HEK293T (cell line): ENCODE measurements at places on chromosomes 7 and 10.

DNA sequence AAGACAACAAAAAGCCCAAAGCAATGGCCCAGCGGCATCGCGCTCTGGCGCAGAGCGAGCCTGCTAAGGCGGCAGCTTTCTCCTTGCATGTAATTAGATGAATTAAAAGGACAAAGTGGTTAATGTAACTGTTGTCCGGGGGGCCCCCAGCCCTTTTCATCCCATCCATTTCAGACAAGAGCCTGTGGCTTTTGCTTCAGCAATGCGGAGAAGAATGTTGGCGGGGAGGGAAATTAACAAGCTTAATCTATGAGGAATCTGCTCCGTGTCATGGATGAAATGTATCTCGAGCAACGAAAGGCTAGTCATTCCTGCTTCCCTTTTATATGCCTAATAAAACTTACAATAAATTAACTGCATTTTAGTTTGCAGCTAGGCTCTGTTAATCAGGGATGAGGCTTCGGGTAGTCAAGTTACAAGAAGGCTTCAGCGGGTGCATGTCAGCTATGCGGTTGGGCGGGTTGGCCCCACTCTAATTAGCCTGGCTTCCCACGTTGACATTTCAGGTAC is 203.3 kb downstream of the BUB3 start:
- no peak for DNase-seq

GRCh38 chr7:36651404-36651803 is 72.9 kb downstream of the AOAH start:
- DNase-seq: no peak

- no peak for DNase-seq
Measured at GRCh38 chr7:135712182-135712782, 15.7 kb downstream of the SLC13A4 start.

DNA sequence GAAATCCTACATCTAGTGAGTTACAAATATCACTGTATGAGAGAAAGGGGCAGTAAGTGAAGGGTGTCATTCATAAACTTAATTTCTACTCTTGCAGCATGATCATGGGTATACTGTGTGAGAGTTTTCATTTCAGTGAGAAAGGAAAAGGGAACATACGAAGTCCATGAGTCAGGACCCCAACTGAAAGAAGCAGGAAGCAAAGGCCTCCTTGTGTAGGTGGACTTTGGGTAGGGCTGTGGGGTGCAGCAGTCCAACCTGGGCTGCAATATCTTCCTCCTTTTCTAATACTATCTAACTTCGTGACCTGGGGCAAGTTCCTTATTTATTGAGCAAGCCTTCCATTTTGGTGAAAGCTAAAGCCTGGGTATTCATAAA is 248.2 kb upstream of the TCF7L2 start:
- DNase-seq: no peak

- DNase-seq: peak; percentile 77
Measured at GRCh38 chr7:38318803-38319416, 45.5 kb upstream of the TARP start.

GRCh38 chr10:81192221-81192788 is 654.6 kb downstream of the SH2D4B start:
- no peak for DNase-seq

- no peak for DNase-seq
Measured at GRCh38 chr7:105339404-105340323, 49.1 kb downstream of the SRPK2 start.

GRCh38 chr7:137618748-137619147 is 228.0 kb downstream of the DGKI start:
- no peak for DNase-seq

DNA sequence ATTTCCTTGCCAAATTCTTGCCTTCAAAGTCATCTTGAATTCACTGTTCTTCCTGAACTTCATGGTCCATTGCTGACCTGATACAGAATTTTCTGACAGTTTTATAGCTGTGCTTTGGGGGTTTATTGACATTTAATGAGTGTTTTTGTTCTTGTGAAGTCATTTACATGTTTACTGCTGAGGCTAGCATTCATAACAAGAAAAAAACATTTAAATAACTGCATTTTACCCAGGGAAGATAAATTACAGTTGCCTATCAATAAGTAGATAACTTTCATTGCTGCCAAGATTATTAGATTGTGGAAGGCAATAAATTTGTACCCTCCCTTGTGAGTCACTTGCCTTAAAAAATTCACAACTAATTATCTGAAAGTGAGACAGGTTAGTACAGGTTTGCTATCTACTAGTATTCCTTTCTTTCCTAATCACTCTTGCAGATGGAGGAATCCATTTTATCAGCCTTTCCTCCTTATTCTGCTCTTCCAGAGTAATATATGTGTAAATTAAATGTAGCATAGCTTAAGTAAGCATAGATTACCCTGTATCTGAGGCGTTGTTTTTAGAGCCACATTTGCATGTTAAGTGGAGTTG is 178.4 kb downstream of the EXOC4 start:
- DNase-seq: no peak

DNA sequence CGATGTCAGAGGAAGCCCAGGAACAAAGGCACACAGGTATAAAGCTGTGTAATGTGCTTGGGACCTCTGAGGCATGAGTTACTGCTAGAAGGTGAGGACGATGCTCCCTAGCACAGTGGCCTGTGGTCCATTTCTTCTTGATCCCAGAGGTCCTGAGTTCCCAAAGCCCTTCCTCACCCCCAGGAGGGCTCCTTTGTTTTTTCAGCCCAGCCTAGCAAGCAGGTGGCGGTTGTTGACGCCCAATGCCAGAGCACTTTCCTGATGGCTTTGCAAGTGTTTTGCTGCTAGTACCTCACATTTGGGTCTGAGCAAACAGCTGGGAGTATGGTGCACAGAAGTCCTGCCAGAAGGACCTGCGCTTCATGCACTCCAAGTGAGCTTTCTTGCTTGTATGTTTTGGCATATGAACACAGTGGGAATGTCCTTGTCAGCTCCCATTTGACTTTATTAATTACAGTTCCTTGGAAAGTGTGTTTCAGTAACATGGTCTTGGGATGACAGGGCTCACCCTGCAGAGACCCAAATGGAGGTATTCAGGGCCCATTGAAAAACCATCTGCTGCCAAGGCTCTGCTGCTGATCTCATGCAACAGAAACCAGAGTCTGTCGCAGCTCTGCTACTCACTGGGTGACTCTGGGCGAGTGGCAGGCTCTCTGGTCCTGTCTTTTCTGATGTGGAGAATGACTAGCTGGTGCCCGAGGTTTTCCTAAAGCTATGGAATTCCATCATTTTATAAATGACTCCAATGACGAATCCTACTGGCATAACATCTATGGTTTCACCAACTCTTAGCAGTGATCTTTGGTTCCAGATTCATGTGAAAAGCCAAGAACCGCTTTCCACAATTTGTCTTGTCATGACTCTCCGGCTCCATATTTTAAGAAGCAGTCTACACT is 134.9 kb downstream of the ARID5B start:
- no peak for DNase-seq

GRCh38 chr7:20064974-20065862 is 152.0 kb downstream of the MACC1 start:
- DNase-seq: no peak

DNA sequence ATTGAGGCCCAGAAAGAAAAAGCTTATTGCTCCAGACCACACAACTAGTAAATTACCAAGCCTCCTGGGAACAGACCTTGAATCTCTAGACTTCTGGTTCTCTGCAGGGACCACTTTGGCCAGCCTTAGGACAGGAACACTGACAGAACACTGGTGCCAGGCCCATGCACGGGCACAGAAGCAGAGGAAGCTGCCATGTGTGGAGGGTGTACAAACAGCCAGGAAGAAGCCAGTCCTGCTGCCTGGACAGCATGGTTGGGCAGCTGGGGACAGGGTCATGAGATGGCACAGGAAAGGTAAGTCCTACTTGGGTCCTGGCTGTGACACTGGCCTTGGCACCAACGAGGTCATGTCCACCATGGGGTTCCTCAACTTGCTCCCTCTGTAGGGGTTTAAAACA is 19.2 kb downstream of the MMRN2 start:
- DNase-seq: no peak

DNA sequence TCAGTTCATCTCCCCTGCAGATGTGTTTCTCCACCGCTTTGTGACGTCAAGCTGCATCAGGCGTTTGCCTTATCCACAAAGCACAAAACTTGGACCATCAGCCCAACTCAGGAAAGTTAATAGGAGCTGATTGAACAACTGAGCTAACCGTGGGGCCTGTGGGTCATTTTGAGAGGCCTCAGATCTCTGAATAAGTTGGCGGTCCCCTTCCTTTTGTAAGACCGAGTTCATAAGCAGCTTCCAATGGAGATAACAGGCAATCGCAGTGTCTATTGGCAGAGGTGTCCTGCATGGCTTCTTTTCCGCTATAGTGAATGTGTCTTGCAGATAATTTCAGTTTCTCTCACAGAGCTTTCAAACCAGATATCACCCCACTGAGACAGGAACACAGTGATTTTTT is 154.0 kb downstream of the SORCS1 start:
- no peak for DNase-seq

GRCh38 chr7:76202666-76203030 is 952 bp downstream of the SRRM3 start:
- DNase-seq: no peak

DNA sequence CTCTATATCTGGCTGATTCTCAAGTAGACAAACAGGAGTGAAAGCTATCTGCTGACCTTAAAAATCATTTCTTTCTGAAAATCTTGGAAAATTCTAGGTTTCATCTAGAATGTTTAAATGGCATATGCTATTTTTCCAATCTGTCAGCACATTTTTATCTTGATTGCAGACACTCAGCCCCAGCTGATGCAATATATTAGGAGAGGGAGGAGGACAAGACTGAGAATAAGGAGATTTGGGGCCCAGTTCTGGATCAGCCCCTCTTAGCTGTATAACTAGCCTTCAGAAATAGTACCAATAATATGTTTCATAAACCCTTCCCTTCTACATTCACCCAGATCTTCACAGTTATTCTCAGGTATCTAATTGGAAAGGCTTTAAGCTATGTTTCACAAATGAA is 131.2 kb downstream of the HDAC9 start:
- no peak for DNase-seq

GRCh38 chr10:3468919-3469638 is 296.5 kb upstream of the PITRM1 start:
- peak; percentile 22 for DNase-seq

GRCh38 chr7:124752310-124752709 is 13.3 kb downstream of the GPR37 start:
- no peak for DNase-seq

GRCh38 chr10:14698829-14699170 is 75.9 kb downstream of the FAM107B start:
- DNase-seq: no peak

DNA sequence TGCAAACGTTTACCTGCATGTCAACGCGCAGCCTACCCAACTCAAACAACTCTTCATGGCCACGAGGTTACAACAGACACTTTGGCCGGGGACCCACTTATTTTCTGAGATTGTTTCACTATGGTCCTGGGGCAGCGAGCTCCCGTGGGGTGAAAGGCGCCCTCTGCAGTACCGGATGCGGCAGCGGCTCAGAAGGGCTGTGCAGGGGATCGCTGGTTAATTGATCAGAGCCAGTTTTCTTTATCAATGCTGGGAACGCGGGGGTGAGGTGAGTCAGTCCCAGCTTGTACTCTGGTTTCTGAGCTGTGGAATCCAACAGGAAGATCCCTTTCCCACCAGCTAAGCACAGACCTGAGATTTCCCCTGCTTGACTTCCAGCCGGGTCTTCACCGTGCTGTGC is 366.5 kb upstream of the KLF6 start:
- no peak for DNase-seq

DNA sequence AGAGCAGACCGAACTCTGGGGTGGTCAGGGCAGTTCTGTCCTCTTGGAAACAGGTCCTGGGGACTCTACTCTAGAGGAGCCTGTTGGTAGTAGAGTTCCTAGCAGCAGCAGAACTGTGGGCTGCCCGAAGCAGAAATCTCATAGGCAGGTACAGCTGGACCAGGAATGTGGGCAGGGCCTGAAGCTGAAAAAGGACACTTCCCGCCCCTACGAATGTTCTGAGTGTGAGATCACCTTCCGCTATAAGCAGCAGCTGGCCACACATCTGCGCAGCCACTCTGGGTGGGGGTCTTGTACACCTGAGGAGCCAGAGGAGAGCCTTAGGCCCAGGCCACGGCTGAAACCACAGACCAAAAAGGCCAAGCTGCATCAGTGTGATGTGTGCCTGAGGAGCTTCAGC is 8.3 kb upstream of the ZNF783 start:
- no peak for DNase-seq
